ENCODE measurements at places on chromosomes 7 and 10.

- DNase-seq, result no peak
These were observed 169.2 kb downstream of the CTTNBP2 start for GRCh38 chr7:117704063-117704462.

DNA sequence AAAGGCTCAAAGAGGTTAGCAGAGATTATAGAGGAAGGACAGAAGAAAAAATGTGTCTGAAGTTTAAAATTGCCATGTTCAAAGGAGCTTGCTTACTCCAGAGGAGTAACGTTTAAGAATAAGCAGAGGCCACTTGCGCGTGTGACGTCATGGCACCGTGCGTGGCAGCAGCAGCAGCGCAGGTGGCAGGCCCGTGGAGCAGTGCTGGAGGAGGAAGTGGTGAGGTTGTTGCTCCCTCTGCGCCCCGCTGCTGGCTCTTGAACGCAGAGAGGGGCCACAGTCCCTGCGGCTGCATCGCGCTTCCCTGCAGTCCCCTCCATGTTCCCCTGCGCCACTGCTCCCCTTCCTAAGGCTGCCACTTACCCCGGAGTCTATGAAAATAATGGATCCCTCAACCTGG lies 37.5 kb downstream of the GDI2 start:
- peak; percentile 45 for DNase-seq

DNA sequence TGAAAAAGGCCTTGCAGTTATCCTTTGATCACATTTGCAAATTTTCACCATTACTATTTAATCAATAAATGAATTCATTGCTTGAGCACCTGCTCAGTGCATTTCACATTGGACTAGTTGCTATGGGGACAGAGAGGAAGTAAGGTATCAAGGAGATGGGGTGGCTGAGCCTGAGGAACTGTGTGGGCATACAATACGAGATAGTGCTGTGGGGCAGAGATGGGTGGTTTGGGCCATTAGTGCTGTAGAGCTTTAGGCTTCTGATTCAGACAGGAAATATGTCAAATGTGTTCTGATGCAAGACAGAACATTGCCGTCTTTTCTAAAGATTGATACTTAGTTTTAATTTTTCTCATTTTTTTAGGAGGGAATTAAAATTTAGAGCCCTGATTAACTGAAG lies 13.2 kb downstream of the ITGB8 start:
- DNase-seq, result no peak

DNA sequence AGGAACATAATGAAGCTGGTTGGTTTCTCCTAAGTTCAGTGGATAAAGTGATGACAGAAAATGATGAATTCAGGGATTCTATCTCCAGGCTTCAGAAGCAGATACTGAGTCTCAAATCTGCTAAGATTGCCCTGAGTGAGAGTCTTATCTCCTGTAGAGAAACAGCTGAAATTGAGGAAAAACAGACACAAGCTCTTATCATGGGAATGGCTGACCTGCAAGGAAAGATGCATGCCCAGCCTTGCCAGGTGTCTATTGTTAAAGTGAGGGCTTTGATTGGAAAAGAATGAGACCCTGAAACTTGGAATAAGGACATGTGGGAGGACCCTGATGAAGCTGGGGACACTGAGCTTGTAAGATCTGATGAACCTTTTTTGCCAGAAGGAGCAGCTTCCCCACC lies 100.3 kb downstream of the DNAJB9 start:
- DNase-seq, result no peak

GRCh38 chr10:46084321-46085165 lies 38.5 kb upstream of the MSMB start:
- DNase-seq, result no peak

GRCh38 chr10:102647443-102648268 lies 3.4 kb downstream of the TRIM8 start:
- no peak for DNase-seq

DNA sequence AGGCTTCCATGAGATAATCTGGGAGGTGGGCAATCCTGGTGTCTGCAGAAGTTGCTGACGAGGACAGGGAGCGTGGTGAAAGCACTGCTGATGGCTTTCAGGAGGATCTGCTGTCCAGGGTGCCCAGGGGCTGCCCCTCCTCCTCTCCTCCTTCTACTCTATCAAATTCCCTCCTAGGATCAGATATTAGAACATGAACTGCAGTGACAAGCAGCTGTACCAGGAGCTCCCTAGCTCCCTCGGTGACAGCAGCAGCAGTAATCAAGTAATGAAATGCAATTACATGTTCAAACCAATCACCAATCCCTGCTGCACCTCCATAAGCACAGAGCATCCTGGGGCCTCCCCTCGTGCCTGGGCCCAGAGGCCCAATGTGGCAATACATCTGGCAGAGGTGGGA lies 46.9 kb downstream of the GRID1 start:
- DNase-seq, result no peak

- DNase-seq, result no peak
These were observed 18.5 kb downstream of the STRIP2 start for GRCh38 chr7:129452589-129453231.

- no peak for DNase-seq
These were observed 31.3 kb upstream of the RNF32 start for GRCh38 chr7:156609010-156609877.

DNA sequence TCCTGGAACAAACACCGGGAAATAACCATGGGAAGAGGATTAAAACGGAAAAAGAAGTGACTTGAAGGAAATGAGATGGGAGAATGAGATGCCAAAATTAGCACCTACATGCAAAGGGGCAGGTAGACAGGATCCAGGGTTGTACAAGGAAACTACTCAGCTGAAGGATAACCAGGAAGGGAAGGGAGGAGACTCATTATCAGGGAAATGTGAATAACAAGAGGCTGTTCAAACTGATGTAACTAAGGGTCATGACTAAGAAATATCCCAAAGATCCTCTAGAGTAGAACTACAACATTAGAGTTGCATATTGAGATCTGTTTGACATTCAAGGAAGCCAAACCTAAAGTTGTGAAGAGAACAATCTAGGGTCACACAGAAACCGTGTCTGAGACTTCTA lies 166.2 kb upstream of the SP8 start:
- no peak for DNase-seq

- no peak for DNase-seq
These were observed 146.0 kb downstream of the CCDC201 start for GRCh38 chr7:45726883-45727282.

DNA sequence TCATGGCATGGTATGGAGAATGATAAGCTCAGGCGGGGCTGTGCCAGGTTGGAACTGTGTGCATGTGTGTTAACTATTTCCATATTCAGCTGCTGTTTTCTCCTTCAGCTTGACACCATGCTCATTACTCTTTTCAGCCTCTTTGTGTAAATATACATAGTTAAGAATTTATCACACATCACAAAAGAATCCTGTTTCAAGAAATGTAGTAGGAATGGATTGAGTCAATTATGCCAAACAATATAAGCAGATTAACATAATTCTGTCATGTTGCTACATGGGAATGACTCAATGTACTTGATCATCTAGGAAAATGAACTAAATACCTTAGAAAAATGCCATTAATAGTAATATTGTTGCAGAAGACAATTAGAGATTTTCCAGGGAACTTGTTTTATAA lies 687.4 kb downstream of the PARD3 start:
- DNase-seq, result no peak

DNA sequence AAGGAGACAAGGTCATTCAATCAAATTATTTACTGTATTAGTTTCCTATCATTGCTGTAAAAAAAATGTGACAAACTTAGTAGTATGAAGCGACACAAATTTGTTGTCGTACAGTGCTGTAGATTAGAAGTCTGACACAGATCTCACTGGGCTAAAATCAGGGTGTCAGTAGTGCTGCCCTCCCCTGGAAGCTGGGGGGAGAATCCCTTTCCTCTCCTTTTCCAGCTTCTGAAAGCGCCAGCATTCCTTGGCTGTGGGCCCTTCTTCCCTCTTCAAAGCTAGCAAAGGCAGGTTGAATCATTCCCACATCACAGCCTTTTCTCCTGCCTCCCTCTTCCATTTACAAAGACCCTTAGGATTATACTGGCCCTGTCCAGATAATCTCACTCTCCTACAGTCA lies 28.0 kb downstream of the VPS41 start:
- no peak for DNase-seq

DNA sequence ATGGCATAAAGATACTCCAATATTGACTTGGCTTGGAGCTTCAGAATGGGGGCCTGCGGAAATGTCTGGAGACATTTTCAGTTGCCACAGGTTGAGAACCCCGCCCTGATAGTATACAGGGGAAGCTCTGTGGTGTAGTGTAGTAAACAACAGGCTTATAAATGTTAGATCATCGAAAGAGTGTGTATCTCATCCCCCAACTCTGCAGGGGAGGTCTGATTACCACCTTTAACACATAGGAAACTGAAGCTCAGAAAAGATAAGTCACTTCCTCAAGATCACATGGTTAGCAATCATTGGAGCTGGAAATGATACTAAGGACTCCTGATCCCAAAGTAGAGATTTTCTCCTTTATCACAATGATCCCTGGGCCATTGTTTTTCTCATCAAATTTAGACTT lies 144.5 kb upstream of the BMPER start:
- DNase-seq, result no peak

DNA sequence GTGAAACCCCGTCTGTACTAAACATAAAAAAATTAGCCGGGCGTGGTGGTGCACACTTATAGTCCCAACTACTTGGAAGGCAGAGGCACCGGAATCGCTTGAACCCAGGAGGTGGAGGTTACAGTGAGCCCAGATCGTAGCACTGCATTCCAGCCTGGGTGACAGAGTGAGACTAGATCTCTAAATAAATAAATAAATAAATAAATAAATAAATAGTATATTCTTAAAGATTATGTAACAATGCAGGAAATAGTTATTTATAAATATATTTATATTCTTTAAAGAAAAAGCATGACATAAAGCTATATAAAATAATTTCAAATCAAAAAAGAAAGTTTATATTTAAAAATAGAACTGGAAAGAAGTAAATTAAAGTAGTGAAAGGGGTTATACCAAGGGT lies 76.4 kb downstream of the MBL2 start:
- no peak for DNase-seq

GRCh38 chr7:86980223-86980622 lies 79.2 kb downstream of the ELAPOR2 start:
- no peak for DNase-seq

- no peak for DNase-seq
These were observed 2.5 kb upstream of the CLDN4 start for GRCh38 chr7:73828107-73828803.

DNA sequence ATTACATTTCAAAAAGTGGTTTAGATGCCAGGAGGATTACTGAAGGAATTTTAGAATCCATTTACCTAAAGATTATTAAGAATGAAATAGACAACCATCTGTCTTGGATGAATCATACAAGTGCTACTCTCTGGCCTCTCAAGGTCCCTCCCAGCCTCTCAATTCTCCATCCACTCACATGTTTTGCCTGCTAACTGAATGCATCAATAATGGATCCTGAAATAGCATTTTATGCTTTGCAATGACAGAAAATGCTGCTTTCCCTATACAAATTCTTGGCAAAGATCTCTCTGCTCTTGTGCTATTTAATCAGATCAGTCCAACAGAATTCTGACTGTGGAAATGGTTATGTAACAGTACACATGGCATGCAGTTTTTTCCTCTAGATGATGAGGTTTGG lies 68.1 kb downstream of the HBP1 start:
- no peak for DNase-seq

GRCh38 chr10:5915451-5915850 lies 25.4 kb downstream of the FBH1 start:
- DNase-seq, result no peak

GRCh38 chr7:127089146-127089545 lies 163.6 kb downstream of the GRM8 start:
- no peak for DNase-seq

GRCh38 chr7:70352906-70353305 lies 754.6 kb downstream of the AUTS2 start:
- DNase-seq, result no peak

- DNase-seq, result no peak
These were observed 87.3 kb upstream of the KAT6B start for GRCh38 chr10:74738985-74739567.

- DNase-seq, result no peak
These were observed 92.7 kb downstream of the RSU1 start for GRCh38 chr10:16724509-16724908.

DNA sequence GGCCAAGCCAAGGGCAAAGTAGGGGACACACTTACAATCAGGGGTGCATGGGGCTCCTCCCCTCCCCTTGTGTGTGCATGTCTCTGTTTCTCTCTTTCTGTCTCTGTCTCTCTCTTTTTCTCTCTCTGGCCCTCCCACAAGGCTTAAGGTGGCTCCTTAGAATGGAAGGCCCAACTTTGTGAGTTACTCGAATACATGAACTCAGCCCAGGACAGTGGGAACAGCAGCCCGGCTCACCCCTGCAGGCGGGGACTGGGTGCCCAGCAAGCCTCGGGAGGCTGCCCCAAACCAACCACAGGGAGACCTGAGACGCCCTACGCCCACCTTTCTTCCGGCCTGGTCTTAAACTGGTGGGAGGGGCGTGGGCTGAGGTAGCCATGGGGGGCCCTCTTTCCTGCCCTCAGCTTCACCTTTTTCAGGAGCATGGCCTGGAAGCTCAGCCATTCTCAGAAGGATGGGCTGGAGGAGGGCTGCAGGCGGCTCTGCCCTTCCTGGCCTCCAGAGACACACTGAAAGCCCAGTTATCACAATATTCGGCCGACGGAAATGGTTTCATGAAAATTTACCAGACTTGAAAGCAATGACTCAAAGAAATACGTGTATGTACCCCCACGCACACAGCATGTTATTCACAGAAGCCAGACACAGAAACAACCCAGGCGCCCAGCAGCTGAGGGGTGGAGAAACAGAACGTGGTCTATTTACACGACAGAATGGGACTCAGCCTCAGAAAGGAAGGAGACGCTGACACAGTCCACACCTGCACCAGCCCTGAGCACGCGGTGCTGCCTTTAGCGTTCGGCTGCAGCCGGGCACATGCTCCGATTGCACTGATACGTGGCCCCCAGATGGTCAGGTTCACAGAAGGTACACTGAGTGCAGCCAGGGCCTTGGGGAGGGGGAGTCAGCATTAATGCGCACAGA lies 229.5 kb downstream of the PTPRN2 start:
- DNase-seq, result no peak

DNA sequence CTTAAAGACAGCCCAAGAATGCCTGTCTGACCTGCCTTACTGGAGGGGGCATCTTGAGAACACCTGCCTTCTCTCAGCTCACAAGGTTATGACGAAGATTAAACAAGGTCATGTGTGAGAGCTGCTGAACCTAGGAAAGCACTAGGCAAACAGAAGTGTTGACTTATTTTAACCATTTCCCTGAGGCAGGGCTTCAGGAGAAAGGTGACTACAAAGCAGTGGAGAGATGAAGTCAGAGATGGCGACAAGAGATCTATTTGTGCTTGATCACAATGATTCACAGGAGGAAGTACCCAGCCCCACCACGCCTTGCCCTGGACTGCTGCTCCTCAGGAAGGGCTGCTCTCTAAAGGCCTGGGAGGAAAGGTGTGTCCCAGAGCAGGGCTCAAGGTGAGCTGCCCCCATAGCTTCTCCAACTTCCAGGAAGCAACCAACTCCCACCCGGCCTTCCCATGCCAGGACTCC lies 27.8 kb downstream of the STN1 start:
- no peak for DNase-seq

DNA sequence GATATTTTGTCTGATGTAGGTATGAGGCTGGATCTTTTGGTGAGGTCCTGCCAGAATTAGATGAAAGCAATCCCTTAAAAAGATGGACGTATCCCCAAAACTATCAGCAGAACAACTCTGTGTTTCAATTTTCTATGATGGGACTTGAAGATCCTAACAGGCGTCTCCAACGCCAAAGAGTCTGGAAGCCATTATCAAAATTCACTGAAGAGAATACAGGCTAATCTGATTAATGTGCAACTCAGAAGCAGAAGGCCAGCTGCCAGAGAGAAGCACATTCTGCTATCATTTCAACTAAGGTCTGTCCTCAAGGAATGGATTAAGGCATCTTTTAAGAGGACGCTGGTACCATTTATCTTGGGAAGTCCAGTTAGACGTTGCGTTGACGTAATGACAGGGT lies 119.7 kb downstream of the FGFR2 start:
- DNase-seq, result no peak
